ENCODE measurements at places on chromosomes 7 and 10.

DNA sequence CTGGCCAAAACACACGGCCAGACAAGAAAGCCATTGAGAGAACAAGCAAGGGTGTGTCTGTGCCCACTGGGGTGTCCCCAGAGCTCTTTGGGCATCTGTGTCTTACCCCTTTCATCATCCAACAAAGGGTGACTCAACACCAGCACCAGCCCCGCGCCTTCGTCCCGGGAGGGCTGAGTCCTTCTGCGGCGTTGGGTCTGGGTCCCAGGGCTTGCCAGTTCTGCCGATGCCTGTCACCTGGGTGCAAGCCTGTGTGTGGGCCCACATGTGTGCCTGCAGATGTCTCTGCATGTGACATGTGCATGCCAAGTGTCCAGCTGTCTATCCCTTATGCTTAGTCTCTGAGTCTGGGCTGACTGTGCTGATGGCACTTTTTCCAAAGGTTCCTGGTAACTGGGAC, 24.4 kb upstream of the ELN start:
- DNase-seq: no peak

DNA sequence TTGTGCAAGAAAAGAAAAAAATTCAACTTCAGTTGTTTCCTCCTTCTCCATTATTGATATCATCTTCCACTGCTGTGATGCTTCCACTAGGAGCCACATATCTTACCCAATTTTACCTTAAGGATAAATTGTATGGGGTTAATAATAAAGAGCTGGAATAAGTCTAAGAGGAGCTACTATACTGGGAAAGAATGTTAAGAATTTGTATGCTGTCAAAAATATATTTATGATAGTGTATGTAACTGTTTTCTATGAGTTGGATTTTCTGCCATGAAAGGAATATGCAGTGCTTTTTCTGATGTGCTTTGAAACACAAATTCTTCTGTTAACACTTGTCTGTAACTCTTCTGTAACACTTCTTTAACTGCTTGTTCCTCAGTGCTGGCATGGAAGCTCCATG, 219.1 kb downstream of the VTI1A start:
- DNase-seq: no peak

DNA sequence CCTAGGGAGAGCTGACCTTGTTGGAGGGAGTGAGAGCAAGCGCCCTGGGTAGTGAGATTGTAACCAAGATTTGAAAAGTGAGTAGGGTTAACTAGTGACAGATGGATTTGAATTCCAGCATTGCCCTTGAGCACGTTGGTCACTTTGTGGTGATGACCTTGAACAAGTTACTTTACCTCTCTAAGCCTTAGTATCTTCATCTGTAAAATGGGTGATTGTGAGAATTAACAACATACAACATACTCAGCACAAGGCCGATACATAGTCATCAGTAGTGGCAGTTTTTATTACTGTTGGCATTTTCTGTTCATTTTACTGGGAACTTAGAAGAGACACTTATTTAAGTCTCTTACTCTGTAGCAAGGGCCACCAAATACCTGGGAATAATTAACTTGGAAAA, 25.5 kb downstream of the SNX10 start:
- no peak for DNase-seq

DNA sequence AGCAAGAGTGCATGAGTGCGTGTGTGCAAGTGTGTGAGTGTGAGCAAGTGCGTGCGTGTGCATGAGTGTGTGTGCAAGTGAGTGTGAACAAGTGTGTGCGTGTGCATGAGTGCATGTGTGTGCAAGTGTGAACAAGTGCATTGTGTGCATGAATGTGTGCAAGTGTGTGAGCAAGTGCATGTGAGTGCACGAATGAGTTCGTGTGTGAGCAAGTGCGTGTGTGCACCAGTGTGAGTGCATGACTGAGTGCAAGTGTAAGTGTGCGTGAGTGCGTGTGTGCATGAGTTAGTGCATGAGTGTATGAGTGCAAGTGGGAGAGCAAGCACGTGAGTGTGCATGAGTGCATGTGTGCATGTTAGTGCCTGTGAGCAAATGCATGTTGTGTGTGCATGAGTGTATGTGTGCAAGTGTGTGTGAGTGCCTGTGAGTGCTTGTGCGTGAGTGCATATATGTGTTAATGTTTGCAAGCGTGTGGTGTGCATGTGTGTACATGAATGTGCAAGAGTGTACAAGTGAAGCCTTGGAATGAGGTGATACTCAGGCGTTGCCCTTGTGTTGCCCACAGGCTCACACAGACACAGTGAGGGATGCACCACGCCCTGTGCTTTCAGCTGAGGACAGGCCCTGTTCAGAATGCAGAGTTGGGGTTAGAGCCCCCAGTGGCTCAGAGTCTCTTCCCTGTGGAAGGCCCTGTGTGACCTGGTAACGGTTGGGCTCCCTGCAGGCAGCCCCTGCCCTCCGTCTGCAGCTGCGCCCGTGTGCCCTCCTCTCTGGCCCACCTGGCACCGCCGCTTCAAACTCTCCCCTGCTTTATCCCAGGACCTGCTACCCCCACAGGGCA, 97.1 kb downstream of the NKX6-2 start:
- no peak for DNase-seq

DNA sequence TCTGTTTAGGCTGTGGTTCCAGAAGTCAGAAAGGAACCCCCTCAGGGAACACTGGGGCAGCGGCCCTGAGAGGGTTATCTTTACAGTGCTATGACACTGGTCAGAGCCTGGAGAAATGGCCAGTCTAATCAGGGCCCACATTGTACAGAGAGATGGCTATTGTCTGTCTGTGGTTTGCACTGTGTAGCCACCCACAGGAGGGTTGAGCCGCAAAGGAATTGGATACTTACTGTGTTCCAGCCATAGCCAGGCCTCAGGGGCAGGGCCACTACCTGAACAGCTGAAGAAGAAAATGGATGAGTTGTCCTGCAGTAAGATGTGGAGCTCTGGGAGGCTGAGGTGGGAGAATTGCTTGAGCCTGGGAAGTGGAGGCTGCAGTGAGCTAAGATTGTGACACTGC, 47.5 kb upstream of the PODXL start:
- DNase-seq: no peak

DNA sequence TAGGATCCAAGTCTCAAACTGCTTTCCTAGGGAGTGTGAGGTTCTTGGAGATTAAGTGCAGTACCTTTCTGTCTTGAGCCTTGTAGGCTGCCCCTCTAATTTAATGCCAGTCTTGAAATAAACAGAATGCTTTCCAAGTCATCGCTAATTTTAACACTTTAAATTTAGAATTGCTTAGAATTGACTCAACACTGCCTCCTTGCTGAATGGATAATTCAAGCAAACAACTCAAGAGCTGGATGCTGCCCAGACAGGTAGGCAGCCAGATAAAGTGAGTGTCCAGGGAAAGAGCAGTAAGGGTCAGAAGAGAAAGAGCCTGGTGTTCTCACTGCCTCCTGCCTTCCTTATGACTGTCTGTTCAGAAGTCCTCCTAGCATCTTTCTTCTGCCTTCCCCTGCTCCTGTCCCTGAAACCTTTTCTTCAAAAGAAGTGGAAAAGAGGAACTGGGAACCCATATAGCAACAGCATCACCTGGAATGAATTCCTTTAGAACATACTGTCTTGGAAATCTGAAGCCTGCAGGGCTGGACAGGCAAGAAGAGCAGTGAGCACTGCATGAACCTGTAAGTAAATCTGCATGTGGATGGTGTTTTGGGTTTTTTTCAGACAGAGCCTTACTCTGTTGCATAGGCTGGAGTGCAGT, 3.1 kb upstream of the GOT1 start:
- DNase-seq: no peak

GRCh38 chr7:40437498-40437897, 302.7 kb downstream of the SUGCT start:
- no peak for DNase-seq

GRCh38 chr7:96116173-96116572, 205.7 kb downstream of the SLC25A13 start:
- DNase-seq: no peak

- no peak for DNase-seq
These were observed 136.6 kb upstream of the SVIL start for GRCh38 chr10:29771376-29771775.

GRCh38 chr10:36254199-36254598, 612.1 kb upstream of the FZD8 start:
- DNase-seq: no peak

- DNase-seq: no peak
These were observed 42.6 kb downstream of the GPR37 start for GRCh38 chr7:124723012-124723411.

DNA sequence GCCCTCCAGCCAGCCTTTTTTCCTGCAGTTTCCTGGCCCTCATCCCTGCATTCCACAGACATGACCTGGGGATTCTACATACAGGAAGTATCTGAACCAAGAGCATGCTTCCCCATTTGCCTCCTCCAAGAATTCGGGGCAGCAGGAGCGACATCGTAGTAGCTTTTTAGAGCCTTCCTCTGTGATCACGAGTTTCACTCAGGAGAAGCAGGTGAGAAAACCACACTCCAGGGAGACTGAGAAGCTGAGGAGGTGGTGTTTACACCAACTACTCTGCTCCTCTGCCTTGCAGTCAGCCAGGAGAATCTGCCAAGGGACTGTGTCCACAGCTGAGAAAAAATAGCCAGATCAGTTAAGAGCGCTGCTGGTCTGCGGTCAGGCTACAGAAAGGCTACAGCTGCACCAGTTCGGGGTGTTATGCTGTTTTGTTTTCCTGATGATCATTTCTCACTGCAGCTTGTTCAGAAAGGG, 54.1 kb downstream of the HSPA12A start:
- no peak for DNase-seq

DNA sequence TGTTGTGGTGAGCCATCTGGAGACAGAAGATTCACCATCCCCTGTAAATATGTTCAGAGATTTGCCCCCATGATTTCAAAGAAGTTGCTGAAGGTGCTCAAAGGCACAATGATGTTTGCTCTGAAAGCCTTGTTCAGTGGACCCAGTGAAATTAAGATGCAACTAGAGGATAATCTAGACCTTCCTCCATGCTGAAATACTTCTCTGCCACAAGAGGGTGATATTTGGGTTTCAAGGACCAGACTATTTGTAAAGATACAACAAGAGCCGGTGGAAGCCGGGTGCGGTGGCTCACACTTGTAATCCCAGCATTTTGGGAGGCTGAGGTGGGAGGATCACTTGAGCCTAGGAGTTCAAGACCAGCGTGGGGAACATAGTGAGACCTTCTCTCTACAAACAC, 13.5 kb upstream of the MSRB2 start:
- DNase-seq: no peak

- no peak for DNase-seq
These were observed 36.3 kb downstream of the JAZF1 start for GRCh38 chr7:28144266-28144665.

Measured in stimulated activated CD8-positive, alpha-beta memory T cell treated with anti-CD3 and anti-CD28 coated beads, Interleukin-15, amount 100 ng/mL, for 4 hours (primary cell).